ENCODE measurements at places on chromosomes 2 and 18.

DNA sequence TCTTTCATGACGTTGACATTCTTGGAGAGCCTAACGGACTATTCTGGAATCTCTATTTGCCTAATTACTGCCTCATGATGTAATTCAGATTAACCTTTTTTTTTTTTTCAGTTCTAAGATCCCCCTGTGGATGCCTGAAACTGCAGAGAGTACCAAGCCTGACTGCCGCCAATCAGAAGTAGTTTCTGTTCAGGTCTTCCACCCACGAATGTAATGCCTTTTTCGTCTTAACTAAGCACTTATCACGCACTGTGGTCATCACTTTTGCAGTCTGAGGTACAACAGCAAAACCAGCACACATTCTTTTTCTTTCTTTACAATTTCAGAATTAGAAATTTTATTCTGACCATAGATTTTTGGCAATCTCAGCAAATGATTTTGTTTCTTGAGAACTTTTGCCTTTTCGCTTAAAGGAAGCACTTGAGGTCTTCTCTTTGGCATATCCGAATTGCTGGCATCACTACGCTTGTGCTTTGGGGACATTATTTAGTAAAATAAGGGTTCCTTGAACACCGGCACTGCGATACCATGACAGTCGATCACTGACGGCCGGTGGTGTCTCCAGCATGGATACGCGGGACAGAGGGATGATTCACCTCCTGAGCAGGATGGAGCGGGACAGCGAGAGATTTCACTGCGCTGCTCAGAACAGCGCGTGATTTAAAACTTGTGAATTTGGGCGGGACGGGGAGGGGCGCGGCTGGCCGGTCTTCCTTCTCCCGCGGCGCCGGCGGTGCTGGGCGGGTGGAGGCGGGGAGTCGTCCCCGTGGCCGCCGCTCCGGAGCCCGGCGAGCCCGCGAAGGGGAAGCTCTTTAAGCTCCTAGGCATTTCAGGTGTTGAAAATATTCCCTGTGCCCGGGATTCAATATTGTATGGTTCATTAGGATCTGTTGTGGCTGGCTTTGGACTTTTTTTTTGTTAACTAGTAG lies 32.0 kb upstream of the GPR55 start:
- peak overlapping the region; percentile 93 for H3K27ac ChIP-seq

DNA sequence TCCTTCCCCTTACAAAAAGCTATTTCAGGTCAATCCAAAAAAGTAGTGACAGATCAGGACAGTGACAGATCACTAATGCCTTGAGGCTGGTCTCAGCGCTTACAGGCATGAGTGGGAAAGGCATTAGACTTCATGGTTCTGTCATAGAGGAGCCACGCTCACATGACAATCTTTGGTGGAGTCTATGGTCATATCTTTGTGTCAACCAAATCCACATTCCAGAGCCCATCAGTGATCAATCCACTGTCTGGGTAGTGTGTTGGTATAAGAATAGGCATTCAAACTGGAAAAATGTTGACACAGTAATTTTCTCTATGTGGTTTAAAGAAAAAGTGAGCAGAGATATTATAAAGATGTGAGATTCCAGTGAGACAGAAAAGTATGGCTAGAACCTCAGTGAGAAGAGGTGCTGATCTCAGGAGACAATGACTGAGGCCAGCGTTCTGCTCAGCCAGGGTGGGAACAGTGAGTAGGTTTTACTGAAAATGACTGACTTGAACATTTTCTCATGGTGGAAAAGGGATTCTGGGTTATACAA lies 215.0 kb downstream of the IRS1 start:
- H3K4me1 ChIP-seq, result no peaks in the 10 kb centered on the region
- no peak for DNase-seq
- H3K27me3 ChIP-seq, result peaks cover 22% of the 10 kb centered on the region
- no peaks in the 10 kb centered on the region for H3K36me3 ChIP-seq

DNA sequence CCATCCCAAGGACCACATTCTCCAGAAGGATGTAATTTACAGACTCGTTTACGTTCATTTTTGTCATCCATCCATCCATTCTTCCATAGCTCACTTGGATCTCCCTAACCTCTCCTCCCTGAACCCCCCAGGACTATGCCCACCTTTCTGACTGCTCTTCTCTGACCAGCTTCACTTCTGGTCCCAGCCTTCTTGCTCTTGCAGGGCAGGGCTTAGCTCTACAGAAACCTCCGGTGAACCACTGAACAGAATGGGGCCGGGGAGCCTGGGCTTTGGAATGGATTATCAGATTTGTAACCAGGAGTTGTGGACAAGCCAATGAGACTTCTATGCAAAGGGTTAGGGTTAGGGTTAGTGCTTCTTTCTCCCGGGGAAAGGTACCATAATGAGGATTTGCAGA lies 95.0 kb downstream of the TGFA start:
- no peak overlapping the region for H3K27ac ChIP-seq
- peaks cover 14% of the 10 kb centered on the region for H3K27me3 ChIP-seq
- no peaks in the 10 kb centered on the region for H3K36me3 ChIP-seq
- H3K4me3 ChIP-seq, result no peak overlapping the region
- DNase-seq, result no peak

DNA sequence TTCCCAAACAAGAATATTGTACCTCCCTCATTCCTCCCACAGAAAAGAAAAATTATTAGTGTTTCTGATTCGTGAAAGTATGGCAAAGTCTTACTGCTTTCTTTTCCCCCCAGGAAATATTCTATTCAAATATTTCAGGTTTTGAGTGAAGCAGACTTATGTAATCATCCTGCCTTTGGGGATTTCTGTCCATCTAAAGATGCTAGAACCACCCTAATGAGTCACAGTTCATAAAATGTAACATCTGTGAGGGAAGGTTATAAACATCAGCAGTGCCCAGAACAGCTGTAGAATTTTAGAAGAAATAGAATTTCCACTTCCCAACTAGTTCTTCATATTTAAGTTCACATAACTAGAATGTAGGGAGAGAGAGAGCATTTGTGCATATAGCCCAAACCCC lies 39.0 kb downstream of the EEF1B2 start:
- no peaks in the 10 kb centered on the region for H3K4me1 ChIP-seq
- no peaks in the 10 kb centered on the region for H3K36me3 ChIP-seq
- H3K27ac ChIP-seq, result no peak overlapping the region
- no peak for DNase-seq

DNA sequence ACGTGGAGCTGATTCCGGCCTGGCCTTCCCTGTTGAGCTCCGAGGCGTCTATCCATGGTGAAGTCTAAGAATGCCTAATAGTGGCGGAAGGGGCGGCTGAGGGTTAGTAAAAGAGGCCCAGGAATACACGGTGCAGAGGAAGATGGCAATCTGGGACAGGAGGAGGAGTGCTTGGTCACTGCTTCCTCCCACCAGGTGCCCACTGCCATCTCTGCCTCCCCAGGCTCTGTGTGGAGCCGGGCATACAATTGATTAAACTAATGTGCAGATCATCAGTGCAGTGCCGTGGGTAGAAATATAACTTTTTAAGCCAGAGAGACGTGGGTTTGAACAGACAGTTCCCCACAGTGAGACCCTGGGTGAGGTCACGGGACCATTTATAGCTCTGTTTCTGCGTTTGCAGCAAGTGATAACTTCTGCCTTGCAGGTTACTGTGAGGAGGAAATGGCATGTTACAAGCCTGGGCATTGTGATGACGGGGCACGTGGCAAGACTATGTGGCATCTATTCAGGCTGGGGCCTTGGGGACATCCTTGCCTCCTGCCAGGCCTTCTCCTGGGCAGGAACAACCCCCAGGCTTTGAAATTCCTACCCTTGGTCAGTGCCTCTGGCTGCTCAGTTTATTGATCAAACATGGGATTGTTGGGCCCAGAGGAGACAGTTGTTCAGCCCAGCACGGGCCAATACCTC lies 204.9 kb downstream of the ASB1 start:
- H3K36me3 ChIP-seq, result no peaks in the 10 kb centered on the region
- H3K27ac ChIP-seq, result no peak overlapping the region
- H3K4me3 ChIP-seq, result no peak overlapping the region

DNA sequence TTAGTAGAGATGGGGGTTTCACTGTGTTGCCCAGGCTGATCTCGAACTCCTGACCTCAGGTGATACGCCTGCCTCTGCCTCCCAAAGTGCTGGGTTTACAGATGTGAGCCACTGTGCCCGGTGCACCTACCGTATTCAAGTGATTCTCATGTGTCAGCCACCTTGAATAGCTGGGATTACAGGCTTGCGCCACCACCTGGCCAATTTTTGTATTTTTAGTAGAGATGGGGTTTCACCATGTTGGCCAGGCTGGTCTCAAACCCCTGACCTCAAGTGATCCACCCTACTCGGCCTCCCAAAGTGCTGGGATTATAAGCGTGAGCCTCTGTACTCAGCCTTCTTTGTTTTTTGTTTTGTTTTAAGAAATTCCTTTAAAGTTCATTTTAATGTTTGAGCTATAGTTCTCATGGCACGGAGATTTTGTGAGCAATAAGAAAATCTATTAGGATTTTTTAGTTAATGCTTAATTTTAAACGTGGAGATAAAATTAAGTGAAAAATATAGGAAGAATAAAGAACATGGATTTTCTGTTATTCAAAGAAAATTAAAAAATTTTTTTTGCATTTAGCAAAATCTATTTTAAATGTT lies 242.6 kb downstream of the PHLPP1 start:
- no peak overlapping the region for H3K4me3 ChIP-seq
- H3K27ac ChIP-seq, result no peak overlapping the region
- peaks cover 14% of the 10 kb centered on the region for H3K4me1 ChIP-seq
- no peaks in the 10 kb centered on the region for H3K36me3 ChIP-seq
- no peaks in the 10 kb centered on the region for H3K27me3 ChIP-seq

DNA sequence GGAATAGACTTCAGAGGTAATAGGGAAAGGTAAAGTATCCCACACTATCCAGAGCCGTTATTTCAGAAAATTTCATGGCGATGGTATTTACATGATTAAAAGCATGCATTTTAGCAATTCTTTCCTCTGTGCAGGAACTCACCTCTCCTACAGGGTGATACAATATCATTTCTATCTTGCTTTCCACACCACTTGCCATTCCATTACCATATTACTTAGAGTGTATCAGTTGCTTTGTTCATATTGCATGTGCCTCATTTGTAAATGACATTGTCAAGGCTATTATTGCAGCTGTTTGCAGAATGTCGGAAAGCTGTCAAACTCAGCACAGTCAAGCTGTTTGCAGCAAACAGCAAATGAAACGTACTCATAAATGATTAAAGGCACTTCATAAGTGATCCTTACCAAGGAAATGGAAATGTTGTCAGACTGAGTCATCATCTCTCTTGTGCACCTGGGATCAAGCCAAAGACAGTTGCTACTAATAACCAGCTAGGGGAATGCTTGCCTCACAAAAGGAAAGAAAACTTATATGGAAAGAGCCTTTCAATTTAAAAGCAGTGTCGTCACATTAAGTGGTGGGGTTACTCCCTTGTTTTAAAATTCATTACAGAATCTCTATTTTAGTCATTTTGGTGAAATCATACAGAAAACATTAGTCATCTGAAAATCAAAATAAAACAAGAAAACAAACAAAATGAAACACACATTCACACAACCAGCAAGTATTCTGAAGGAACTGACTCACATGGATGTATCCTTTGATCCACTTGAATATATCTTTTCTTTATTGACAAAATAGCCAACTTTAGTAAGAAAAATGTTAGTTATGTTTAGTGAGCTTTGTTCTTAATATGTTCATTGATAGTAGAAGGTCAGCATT lies 1064.1 kb upstream of the CNTNAP5 start:
- no peaks in the 10 kb centered on the region for H3K36me3 ChIP-seq
- DNase-seq, result no peak
- H3K4me3 ChIP-seq, result no peak overlapping the region

DNA sequence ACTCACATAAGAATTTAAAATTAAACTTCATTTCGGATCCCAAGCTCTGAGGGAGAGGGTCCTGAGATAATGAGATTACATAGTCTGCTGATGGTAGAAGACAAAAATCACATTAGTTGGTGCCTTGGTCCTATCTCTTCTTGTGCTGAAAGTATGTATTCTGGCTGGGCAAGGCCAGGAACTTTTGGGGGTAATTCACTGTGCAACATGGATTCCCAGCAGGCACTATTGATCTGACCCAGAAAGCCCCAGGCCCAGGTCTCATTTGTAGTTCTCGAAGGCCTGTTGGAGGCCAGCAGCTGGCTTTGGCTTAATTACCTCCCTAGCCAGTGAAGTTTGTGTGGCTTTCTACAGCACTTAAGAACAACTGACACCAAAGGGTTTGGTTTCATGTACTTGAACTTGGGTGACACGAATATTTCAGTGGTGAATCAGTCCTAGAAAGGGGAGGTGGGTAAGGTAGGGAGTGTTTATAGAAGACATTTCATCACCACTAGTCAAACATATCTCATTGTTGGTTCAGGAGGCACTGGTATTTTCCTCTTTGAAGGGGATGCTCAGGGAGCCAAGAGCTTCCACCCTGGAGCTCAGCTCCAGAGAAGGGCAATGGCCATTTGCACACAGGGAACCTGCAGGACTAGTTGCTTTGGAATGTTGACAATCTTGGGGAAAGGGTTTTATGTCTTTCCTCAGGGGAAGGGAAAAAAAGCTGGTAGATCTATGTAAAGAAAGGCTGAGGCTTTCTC lies 217.8 kb downstream of the OSR1 start:
- H3K36me3 ChIP-seq, result no peaks in the 10 kb centered on the region
- DNase-seq, result no peak
- H3K4me3 ChIP-seq, result no peak overlapping the region
- no peak overlapping the region for H3K27ac ChIP-seq

DNA sequence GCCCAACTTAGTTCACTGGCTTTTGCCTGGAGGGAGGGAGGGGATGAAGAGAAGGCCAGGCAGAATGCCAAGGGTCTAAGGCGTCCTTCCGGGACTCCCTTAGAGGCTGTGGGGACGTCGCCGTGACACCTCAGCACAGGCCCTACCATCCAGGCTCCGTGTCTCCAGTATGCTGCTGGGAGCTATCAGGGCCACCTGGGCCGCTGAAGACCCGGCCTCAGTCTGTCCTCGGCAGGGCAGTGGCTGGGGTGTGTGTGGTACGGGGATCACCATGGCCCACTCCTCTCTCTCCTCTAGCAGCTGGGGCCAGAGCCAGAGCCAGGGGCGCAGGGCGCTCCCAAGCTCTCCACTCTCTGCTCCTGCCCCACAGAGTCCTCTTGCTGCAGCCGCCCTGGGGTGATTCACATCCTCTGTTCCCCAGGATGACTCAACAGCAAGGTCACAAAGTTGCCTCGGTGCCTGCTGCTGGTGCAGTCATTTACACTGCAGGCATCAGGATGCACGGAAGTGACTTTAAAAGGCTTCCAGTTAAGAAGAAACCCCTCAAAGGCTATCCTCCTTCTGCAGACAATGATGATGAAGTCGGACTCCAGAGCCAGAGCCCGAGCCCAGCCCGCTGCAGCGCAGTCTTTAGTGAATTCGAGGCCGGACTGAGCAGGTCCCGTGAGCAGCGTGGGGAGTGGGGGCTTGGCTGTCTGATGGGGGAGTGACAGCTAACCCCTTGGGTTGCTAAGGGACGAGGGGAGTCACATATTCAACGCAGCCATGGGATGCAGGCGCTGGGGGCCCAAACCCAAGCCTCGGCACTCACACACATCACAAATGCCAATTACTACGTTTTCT lies 31.9 kb downstream of the SNORC start:
- peak; percentile 55 for DNase-seq
- H3K27me3 ChIP-seq, result no peaks in the 10 kb centered on the region
- no peaks in the 10 kb centered on the region for H3K36me3 ChIP-seq
- peaks cover 11% of the 10 kb centered on the region for H3K4me1 ChIP-seq
- no peak overlapping the region for H3K4me3 ChIP-seq

GRCh38 chr2:138391946-138392345 lies 109.6 kb upstream of the SPOPL start:
- no peak for DNase-seq
- no peaks in the 10 kb centered on the region for H3K27me3 ChIP-seq
- H3K4me1 ChIP-seq, result no peaks in the 10 kb centered on the region
- no peaks in the 10 kb centered on the region for H3K36me3 ChIP-seq
- H3K4me3 ChIP-seq, result no peak overlapping the region

- H3K27me3 ChIP-seq, result no peaks in the 10 kb centered on the region
- H3K36me3 ChIP-seq, result peaks cover 13% of the 10 kb centered on the region
- H3K4me1 ChIP-seq, result peaks cover 9% of the 10 kb centered on the region
- H3K27ac ChIP-seq, result no peak overlapping the region
- no peak for DNase-seq
Measured at GRCh38 chr2:39379643-39380524, 57.2 kb downstream of the MAP4K3 start.

Measured in activated CD4-positive, alpha-beta memory T cell treated with anti-CD3 and anti-CD28 coated beads, Interleukin-2, amount 10 ng/mL, durations not matched to agents 7 days and 5 days (primary cell).